ENCODE measurements at places on chromosomes 12 and 14.

DNA sequence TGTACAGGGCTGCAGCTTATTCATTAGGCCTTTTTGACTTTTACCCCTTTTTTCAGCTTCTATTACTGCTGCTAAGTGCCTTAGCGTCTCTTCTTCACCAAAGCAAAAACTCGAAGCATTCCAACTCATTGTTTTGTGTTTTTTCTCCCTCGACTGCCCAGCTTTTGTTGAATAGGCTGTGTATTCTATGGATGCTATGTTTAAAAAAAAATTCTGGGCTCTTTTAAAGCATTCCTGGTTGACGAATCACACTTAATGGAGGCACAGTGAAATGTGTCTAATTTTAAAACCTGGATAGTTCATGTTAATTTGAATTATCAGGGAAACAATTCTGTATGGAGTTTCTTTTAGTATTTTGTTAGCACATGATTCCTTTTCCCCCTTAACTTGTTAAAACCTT lies 29.7 kb downstream of the KTN1 start:
- no peak for DNase-seq

DNA sequence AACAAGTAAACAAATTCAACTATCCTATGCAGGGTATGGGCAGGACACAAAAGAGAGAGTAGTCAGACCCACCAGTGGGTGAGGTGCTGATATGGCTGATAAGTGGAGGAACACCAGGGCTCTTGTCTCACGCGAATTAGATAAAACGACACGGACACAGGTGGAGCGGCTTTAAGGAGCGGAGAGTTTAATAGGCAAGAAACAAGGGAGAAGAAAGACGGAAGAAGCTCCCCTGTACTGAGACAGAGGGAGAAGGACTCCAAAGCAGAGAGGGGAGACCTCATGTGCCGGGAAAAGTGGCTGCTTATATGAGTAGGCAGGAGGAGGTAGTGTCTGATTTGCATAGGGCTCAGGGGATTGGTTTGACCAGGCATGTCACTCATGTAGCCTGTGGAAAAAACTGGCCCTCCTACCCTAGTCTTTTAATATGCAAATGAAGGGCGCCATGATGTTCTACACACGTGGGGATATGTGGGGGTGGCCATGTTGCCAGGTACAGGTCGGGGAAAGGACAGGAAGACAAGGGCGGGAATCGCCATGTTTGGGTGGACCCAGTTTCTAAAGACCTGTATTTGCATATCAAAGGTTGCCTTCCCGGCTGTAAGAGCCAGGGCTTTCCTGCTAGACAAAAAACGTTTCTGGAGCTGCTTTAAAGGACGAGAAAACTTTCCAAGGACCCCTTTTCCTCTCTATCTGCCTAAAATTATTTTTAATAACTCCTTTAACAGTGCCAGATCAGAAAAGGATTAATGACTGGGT lies 28.8 kb downstream of the RPGRIP1 start:
- DNase-seq, result peak; percentile 83

DNA sequence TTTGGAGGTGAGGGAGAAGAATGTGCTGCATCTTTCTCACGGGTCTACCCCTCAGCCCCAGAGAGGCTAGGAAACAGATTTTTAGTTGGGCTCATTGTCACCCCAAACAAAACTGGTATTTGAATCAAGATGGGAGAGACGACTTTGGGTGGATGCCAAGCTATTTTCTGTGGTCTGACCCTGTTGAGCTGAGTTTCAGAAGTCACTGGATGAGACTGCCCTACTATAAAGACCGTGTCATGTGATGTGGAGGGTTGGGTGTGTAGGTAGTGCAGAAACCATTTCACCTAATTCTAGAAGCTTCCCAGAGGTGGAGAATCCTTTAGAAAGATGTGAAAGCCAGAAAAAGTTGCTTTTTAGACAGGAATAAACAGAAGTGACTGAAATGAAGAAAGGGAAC lies 60.2 kb downstream of the IFT43 start:
- no peak for DNase-seq

DNA sequence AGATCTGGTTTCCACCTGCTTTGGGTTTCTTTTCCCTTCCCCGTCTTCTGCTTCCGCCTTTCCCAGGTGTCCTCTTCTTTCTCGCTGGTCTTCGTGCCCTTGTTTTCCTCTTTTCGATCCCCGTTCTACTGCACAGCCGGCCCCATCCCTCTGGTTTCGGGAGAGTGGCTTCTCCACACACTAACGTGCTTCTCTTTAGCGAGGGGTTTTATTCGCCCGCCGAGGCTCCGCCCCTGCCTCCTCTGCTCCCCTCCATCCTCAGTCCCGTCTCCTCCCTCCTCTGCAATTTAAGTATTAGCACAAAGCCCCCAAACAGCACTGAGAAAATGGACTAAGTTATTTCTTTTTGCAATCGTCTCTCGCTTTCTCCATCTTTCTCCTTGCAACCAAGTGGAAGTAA lies at the start of gene SLC7A8:
Gene SLC7A8 (minus strand): TSS at position 182 of the 400 bp plus-strand sequence. CDS start 746 bp downstream, outside the sequence.
- DNase-seq, result no peak

GRCh38 chr14:95519699-95520098 lies 3.2 kb upstream of the SYNE3 start:
- no peak for DNase-seq

- no peak for DNase-seq
Observed at GRCh38 chr14:99132821-99133635, 139.0 kb downstream of the BCL11B start.

- DNase-seq, result no peak
Observed at GRCh38 chr12:123056053-123056452, 75.6 kb downstream of the ARL6IP4 start.

DNA sequence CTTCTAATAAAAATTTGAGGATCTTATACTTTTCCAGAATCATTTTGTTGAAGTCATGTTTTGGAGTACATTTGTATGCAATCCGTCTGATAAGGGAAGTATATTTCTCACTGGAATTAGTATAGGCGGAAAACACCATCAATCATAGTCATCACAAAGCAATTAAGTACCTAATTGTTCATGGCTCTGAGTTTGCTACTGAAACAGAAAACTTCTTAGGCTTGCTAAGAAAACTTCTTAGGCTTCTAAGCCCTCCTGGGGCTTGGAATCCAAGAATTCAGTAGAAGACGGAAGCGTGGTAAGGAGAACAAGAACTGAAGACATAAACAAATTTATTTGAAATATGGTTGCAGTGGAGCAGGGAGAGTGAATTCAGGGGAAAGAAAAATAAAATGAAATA lies 636.3 kb downstream of the DIO2 start:
- DNase-seq, result no peak

DNA sequence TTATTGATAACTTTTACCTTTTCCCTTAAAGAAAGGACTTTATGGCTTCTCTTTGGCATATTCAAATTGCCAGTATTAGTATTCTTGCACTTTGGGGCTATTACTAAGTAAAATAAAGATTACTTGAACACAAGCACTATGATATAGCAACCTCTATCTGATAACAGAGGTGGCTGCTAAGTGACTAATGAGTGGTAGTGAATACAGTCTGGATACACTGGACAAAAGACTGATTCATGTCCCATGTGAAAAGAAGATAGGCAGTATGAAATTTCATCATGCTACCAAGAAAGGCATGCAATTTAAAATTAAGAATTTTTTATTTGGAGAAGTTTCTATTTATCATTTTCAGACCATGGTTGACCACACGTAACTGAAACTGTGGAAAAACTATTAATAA lies 399.9 kb downstream of the FSCB start:
- no peak for DNase-seq

GRCh38 chr12:28711421-28711820 lies 437.7 kb upstream of the FAR2 start:
- no peak for DNase-seq

GRCh38 chr14:94174604-94175010 lies 485 bp downstream of the PPP4R4 start:
- DNase-seq, result no peak

DNA sequence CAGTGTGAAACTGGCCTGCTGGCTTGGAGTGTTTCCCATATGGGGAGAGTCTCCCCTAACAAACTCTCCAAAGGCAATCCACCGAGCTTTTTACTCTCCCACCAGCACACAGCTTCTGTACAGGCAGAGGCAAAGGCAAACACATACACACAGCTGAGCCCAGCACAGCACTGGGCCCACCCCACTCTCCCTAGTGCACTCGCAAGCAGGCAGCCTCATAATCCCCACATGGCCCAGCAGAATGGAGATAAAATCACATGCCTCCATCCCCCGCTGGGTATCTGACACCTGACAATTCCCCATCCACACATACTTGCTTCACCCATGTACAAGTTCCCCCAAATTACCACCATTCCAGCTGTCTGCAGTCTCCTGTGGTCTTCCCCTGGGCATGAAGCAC lies 3.4 kb downstream of the HOXC12 start:
- DNase-seq, result no peak

- DNase-seq, result no peak
Observed at GRCh38 chr14:91145391-91146160, 31.7 kb downstream of the DGLUCY start.

- DNase-seq, result no peak
Observed at GRCh38 chr14:67569651-67570290, 30.3 kb downstream of the PIGH start.

DNA sequence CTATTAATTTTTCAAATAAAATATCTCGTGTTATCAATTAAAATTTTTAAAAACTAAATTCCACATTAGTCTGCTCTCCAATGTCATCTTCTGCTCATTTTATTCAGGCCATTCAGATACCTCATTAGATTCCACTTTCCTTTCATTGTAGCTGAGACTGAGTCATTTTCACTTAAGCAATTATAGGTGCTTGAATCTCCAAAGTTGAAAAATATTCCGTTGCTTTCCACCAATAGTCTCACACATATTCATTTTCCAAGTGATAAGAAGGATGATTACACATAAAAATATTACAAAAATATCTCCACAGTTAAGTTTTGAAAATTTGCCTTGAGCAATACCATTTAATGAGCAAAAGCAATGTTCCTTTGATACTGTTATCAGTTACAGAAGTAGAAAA lies 36.5 kb upstream of the YBX3 start:
- no peak for DNase-seq

DNA sequence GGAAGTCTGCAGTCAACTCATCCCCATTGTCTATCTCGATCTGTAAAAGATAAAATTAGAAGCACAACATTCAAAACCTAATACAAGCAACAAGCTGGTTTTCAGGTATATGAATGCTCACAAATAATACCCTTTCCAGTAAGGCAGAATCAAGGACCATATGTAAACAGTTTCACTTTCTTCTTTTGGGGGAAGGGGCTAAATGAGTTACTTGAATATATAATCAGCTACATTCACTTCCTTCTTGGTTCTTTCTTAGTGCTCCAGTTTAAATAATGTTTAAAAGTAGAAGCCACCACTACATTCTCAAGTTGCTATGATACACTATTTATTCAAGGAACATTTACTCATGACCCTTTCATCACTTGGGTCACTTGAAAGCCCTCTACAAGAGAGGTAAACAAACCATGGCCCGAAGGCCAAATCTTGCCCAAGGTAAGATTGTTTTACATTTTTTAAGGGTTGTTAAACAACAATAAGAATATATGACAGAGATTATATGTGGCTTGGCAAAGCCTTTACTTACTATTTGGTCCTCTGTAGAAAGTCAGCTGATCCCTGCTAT lies 10.3 kb downstream of the TWF1 start:
- DNase-seq, result no peak

- no peak for DNase-seq
Observed at GRCh38 chr12:90020014-90020413, 311.4 kb upstream of the ATP2B1 start.

DNA sequence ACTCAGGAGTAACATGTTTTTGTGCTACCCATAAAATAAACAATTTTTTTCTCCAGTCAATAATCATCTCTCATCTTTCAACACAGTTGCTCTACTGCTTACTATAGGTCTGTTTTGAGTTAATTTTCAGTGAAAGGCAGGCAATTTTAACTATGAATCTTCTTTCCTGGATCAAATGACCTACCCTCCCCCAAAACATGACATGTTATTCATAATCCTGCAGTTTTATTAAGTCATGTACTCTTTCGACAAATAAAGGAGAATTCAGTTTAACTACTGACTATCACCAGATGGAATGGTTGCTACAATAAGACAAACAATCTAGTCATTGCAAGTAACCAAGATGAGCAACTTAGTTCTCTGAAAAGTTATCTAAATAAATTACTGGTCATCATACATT lies 106.0 kb upstream of the FAR2 start:
- no peak for DNase-seq

- DNase-seq, result no peak
Observed at GRCh38 chr12:108694812-108695278, 36.5 kb downstream of the CORO1C start.

- DNase-seq, result no peak
Observed at GRCh38 chr14:24928386-24928900, 121.5 kb downstream of the STXBP6 start.

GRCh38 chr12:122021193-122021821 lies 377 bp upstream of the BCL7A start:
- DNase-seq, result no peak

DNA sequence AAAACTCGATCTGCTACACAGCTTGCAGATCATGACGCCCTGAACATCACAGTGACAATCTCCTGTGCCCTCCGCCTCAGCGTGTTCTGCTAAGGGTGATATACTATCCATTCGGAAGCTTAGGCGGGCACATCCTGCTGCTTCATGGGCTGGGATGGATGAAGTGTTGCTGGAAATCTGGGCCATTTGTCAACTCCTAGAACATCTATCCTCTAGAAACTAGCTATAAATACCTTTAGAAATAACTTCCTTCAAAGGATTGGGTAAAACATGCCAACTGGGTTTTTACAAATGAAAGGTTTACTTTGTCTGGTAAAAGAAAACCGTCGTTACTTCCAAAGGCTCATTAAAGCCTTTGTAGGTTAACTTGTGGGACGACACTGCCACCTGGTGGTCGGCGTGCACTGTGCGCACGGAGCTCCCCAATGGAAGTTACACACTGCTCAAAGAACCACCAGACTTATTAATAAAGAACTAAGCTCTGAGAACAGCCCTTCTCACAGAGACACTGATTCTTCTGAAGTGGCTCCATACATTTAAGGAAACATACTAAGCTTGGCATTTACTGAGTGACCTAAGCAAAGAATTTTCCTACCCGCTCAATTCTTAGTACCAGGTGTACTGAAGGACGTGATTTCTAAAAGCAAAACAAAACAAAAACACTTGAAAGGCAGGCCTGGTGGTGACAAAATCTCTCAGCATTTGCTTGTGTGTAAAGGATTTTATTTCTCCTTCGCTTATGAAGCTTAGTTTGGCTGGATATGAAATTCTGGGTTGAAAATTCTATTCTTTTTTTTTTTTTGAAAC lies 21.6 kb upstream of the CACNA2D4 start:
- no peak for DNase-seq

GRCh38 chr14:71148627-71149026 lies 241.4 kb downstream of the PCNX1 start:
- DNase-seq, result no peak

DNA sequence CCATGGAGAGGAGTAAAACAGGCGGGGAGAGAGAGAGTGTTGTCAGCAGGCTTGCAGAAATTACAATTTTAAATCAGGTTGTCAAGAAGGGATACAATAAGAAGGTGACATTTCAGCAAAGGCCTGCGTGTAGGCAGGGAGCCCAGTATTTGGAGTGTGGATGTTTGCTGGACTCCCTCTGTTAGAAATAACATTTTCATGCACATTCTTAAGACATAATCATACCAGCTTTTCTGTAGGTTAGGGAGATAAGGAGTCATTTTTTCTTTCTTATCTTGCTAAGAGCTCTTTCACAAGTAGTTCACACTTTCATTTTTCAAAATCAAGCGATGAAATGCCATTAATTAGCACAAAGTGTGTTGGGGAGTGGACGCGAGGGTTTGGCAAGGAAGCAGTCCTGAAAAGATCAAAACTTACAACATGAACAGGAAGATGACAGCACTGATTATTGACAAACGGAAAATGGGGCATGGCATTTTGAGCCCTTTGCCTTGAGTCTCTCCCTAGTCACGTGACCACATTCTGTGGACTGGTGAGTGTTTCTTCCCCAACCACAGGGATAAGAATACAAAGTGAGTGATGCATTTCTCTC lies 160.2 kb downstream of the DAD1 start:
- no peak for DNase-seq
